ENCODE measurements at places on chromosomes 2 and 18.
A peak's percentile ranks its signal among the peaks of the same experiment; 100 is the strongest.

GRCh38 chr2:26284132-26284531 lies 39.4 kb downstream of the HADHB start:
- DNase-seq = no peak

GRCh38 chr2:7243276-7243675 lies 326.1 kb downstream of the RNF144A start:
- no peak for DNase-seq

DNA sequence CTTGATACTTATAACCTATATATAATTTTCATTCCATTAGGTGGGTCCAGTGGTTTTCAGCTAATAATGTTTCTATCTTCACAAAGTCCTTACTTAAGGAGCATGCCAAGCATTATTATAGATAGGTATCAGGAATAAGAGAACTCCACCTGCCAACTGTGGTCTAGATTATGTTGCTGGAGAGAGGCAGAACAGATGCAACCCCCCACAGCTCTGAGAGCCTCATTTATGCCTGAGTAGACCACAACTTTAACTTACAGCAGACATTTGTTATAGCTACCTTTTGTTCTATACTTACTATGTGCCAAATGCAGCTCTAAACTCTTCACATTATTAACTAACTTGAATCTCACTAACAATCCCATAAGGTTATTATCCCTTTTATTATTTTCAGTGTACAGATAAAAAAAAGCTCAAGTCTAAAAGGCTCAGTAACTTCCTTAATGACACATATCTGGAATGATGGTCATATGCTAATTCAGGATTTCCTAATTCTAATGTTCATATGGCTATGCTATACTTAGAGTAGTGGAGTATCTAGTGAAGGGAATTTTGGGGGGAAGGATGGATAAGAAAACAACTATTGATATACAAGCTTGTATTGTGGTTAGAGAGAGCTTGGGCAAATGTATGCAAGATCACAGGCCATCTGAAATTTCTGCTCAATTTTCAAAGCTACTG lies 119.1 kb upstream of the RND3 start:
- DNase-seq = no peak

GRCh38 chr2:170375192-170375591 lies 197.2 kb downstream of the MYO3B start:
- DNase-seq = no peak

- peak; percentile 1 for DNase-seq
Observed at GRCh38 chr2:102103992-102104871, 38.3 kb upstream of the IL1R1 start.

GRCh38 chr2:149904352-149905175 lies 317.0 kb upstream of the MMADHC start:
- DNase-seq = no peak

GRCh38 chr2:128841803-128842202 lies 523.1 kb upstream of the HS6ST1 start:
- no peak for DNase-seq

DNA sequence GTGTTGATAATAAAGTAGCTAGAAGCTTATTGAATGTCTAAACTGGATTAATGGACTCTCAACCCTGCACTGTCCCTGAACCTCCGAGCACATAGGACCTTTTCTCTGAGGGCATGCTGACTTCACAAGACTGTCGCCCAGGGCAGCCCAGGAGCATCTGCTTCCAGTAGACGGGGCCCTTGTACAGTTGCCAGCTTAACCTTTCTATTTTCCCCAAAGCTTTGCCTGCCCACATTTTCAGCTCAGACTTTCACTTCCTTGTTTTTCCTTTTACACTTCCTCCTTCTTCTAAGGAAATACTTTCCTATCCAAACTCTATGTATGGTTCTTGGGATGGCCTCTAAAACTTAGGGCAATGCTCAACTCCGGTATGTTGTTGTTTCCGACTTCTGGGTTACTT lies 1.3 kb downstream of the VWA3B start:
- DNase-seq = no peak

- DNase-seq = no peak
Observed at GRCh38 chr2:229174794-229175496, 96.1 kb downstream of the PID1 start.
